ENCODE measurements at places on chromosomes 3 and 15. TPM values are rescaled to one million over a fixed set of nuclear protein-coding genes. Genes with fewer than 3 reads are reported as not detected.

DNA sequence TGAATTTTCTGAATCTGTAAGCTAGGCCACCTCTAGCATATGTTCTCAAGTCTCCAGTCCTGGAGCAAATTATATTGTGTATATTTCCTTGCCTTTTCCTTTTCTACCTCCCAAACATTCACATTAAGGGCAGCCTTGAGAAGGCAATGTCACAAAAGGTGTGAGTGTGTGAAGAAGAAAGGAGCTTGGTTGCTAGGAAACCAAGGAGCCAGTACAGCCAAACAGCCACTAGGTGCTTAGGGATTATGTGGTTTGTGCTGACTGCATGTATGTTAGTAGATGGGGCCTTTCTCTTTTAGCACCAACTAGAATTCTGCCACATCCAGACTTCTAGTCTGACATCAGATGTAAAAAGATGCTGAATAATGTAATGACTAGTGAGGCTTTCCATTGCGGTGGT is 118.8 kb upstream of the DAZL start:
- no peak for DNase-seq

DNA sequence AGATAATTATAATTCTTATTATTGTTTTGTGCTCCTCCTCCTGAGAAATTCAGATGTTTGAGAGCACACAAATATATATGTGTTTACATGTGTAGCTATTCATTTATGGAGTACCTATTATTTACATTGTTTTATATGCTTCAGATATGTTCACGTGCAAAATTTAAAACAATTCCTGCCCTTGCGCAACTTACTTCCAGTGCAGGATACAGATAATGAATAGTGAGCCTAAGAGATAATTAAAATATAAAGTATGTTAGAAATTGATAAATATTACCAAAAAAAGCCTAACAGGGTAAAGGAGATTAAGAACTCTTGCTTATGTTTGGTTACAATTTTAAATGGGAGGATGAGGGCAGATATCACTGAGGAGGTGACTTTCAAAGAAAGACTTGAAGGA is 81.7 kb upstream of the DPH6 start:
- DNase-seq = no peak

DNA sequence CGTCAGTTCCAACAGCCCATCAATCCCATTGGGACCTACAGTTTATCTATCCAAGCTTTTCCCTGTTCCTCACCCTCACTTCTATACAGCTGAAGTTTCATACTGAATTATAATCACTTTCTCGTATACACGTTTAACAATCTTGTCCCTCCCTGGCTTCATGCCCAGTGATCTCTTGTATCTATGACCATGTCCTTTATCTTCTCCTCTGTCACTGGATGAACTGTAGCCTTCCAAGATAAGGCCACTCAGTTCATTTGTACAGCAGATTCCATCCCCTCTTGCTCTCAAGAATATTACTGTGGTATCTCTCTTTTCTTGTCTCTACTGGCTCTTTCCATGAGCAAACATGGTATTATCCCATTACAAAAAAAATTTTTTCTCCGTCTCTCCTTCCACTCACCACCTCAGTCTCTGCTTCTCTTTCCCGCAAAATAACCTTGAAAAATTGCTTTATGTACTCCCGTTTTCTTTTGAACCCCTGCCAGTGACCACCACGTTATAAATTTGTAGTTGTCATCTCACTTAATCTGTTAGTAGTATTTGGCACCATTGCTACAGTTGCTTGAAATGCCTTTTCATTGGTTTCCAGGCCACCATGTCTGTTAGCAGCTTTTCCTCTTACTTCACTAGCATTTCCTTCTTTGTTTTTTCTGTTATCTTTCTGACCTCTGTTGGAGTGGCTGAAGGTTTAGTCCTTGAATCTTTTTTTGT is 9.4 kb downstream of the CTNNB1 start:
- no peak for DNase-seq

GRCh38 chr15:49760749-49761148 is 139.9 kb downstream of the DTWD1 start:
- no peak for DNase-seq

DNA sequence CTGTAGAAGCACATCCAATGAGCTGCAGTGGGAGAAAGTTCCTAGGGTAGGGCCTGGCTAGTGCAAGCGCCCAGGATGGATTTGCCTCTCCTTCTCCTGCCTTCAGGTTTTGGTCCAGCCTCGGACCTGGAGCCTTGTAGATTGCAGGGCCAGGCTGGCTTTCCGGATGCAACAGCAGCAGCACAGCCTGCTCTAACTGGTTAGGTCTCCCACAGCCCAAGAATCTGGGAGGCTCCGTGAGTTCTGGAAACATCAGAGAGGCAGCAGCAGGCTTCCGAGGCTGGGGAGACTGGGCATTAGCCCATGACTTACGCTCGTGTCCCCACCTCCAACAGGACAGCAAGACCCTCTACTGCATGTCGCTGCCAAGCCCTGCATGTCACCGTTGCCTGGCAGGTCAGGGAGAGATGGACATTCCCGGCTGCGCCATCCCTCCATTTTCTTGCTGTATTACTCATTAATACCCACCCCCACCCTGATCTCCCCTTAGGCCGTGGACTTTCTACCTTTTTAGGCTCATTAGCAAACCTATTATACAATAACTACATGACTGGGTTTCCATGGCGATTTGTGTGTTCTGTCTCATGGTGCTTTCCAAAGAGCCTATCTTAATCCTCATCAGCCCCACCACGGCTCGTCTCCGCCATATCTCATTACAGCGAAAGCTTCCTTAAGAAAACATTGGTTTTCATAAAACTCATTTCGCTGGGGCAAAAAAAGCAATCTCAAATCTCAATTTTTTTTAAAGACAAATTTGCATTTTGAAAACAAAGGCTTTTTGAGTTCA is 40.9 kb upstream of the RGMA start:
- DNase-seq = no peak

DNA sequence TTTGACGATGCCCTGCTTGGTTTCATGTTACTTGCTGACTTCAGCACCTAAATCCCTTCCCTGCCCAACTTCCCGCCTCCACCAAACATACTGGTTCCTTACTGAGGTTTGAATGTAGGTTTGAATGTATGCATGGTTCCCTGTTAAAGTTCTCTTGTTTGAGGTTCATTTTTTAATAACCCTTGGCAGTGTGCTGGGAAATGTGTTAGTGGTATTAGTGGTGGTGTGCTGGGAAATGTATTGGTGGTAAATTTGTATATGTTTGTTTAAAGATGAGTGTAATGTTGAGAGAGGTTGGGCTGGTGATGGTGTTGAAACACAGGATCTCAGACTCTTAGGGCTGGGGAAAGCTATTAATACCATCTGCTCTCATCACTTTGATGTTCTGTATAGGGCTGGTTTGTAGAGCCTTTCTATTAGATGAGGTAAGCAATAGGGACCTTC is 392.7 kb downstream of the PTPRG start:
- no peak for DNase-seq

- no peak for DNase-seq
These were observed 355.0 kb upstream of the CFAP20DC start for GRCh38 chr3:59404851-59405250.

DNA sequence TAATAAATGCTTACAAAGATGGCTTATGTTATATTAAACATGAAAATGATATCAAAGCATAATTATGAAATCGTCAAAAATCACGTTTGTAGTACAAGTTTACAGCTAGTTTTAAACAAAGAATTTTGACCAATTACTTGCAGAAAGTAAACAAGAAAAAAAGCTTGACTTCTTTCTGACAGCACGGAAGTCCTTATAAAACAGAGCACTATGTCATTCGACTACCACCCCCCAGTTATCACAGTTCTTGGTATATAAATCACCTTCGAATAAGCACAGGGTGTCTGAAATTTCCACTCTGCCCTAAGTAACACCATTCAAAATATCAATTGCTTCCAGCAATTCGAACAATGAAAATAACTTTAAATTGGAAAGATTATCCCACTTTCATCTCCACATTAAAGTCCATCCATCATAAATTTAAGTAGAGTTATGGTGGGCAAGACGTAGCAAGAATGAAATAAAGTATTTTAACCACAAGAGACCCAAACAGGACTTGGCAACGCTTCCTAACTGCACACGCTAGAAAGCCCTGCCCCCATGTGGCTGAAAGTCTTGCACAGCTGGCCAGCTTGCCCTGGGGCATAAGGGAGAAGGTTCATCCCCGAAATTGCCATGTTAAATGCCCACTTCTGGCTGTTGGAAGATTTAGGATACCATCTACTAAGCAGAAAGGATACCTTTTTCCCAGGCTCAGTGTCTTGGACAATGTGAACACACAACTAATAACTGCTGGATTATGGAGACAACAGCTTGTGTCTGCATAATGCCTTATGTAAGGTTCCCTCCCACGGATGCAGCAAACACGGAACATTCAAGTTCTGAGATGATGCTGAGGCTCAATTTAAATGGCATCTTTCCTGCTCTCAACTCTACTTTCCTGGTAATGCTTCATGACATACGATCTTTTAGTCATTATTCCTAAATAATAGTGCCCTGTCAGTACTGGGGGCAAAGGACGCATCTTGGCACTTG is 116.4 kb upstream of the TJP1 start:
- DNase-seq = no peak

- no peak for DNase-seq
These were observed 21.1 kb upstream of the KLHL6 start for GRCh38 chr3:183576487-183577107.

Gene UCN2
- 5.2 TPM for total RNA-seq

Gene ADCY5
- 16.7 TPM for total RNA-seq

Gene SAMMSON
- not detected for total RNA-seq

Gene TRIM42
- not detected for total RNA-seq

Gene FOXL2NB
- 1.5 TPM for total RNA-seq

All from vagina (tissue), 2 donors.